Stomach (tissue), 19 donors: ENCODE measurements at places on chromosomes 1 and 21. TPM values are rescaled to one million over a fixed set of nuclear protein-coding genes. Genes with fewer than 3 reads are reported as not detected.

The GPR37L1 gene
- total RNA-seq: 2.0 TPM

The FRRS1 gene
- 4.9 TPM for total RNA-seq

DNA sequence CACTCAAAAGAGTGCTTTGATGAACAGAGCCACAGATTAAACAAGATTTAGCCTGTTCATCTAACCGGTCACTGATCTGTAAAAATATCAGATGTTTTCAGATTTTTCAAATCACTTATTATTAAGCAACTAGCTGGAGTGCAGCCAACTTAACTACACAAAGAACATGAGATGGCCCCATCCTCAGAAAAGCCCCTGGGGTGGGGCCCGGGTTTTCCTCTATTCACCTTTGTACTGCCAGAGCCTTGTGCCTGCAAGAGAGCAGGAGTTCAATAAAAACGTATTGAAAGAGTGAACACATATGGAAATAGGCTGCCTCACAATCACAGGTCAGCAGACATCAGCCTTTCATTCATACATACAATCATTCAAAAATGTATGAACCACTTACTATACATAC lies 516.1 kb downstream of the OMA1 start:
- H3K36me3 ChIP-seq: no peaks in the 10 kb centered on the region
- H3K27ac ChIP-seq: no peak overlapping the region
- H3K4me1 ChIP-seq: no peaks in the 10 kb centered on the region
- H3K4me3 ChIP-seq: no peak overlapping the region
- DNase-seq: no peak

The PLA2G2C gene
- 0.73 TPM for total RNA-seq

DNA sequence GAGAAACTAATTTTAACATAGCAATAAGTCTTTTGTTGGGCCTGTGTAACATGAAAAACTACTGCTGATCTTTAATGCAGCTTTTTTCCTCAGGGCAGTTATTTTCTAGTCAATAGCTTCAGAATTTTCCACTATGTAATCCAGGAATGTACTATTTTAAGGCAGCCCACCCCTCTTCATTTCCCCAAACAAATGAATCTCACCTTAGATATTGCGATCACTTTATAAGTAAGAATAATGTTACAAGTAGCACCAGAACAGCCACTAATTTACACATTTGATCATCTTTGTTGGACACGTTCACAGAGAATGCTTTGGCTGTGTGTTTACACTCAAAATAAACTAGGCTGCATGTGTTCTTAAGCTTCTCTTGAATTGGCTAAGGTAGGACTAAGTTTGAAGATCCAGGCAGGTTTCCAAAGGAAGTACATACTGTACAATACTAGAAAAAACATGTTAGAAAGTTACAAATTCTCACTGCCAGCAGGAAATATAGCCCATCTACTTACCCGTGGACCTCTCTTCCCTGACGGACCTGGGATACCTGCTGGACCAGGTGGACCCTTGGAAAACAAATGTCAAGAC lies 41.7 kb downstream of the COL24A1 start:
- H3K27me3 ChIP-seq: no peaks in the 10 kb centered on the region
- H3K27ac ChIP-seq: no peak overlapping the region
- DNase-seq: no peak
- H3K4me1 ChIP-seq: no peaks in the 10 kb centered on the region
- H3K4me3 ChIP-seq: no peak overlapping the region

DNA sequence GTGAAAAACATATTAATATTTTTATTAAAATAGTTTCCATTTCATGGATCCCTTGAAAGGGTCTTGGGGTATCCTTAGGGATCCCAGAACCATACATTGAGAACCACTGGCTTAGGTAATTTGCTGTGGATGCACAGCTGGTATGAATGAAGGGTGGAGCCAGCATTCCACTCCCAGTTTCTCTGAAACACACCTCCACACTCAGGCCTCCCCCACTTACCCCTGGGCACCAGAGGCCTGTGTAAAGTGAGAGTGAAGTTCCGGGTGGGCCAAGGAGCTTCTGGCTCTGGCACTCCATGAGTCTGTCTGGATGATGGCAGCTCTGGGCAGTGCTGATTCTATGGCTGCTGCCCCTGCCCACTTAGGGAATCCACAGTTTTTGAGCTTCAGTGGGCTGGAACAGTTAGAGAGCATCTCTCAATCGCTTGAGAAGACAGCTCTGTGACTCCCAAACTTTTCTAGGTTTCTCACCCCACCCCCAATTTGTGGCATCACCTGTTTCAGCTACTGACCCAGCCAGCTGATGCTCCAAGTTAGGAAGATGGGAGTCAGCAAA lies 57.8 kb upstream of the CD1D start:
- H3K27me3 ChIP-seq: no peaks in the 10 kb centered on the region
- no peak overlapping the region for H3K27ac ChIP-seq
- no peak for DNase-seq
- H3K36me3 ChIP-seq: no peaks in the 10 kb centered on the region
- no peak overlapping the region for H3K4me3 ChIP-seq

DNA sequence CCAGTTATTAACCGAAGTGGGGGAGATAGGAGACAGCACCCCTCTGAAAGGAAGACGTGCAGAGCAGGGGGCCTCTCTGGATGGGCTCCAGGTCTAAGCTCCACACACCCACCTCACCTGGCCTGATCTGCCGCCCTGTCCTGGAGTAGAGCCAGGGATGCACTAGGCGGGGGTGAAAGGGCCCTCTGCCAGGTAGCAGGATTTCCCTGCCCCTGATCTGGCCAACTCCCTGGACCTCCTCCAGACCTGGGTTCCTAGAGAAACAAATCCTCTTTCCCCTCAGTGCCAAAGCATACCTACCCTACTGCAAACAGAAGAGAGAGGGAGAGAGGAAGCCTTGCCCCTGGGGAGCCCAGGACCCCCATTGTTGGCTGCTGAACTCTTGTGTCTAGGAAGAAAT lies 2.0 kb downstream of the CRABP2 start:
- peaks cover 46% of the 10 kb centered on the region for H3K4me1 ChIP-seq
- no peak for DNase-seq
- H3K4me3 ChIP-seq: no peak overlapping the region

The ADCY10 gene
- total RNA-seq: not detected

The IFT25 gene
- total RNA-seq: 62.0 TPM

DNA sequence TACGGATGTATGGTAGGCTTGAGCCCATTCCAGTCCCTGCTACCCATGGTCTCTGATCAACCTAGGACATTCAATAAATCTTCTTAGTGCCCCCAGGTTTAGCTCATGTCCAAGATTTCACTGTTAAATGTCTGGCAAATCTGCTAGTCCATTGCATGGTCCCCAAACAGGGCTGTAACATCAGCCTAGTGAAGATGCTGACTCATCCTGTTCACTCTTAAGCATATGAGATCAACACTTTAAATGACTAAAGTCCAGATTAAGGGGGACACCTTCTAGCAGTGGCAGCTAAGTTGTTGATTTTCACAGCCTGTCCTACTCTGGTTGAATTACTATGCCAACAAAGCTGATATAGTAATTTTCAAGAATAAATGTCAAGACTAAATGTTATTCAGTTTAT lies 46.5 kb upstream of the NUF2 start:
- no peaks in the 10 kb centered on the region for H3K36me3 ChIP-seq
- H3K27me3 ChIP-seq: no peaks in the 10 kb centered on the region
- no peak for DNase-seq
- no peak overlapping the region for H3K4me3 ChIP-seq
- H3K27ac ChIP-seq: no peak overlapping the region

The C1orf115 gene
- total RNA-seq: 9.3 TPM

GRCh38 chr1:57874418-57874877 lies 450.6 kb upstream of the DAB1 start:
- DNase-seq: peak; percentile 39
- H3K36me3 ChIP-seq: no peaks in the 10 kb centered on the region
- no peaks in the 10 kb centered on the region for H3K4me1 ChIP-seq
- no peak overlapping the region for H3K4me3 ChIP-seq

The FYB2 gene
- total RNA-seq: 0.45 TPM

DNA sequence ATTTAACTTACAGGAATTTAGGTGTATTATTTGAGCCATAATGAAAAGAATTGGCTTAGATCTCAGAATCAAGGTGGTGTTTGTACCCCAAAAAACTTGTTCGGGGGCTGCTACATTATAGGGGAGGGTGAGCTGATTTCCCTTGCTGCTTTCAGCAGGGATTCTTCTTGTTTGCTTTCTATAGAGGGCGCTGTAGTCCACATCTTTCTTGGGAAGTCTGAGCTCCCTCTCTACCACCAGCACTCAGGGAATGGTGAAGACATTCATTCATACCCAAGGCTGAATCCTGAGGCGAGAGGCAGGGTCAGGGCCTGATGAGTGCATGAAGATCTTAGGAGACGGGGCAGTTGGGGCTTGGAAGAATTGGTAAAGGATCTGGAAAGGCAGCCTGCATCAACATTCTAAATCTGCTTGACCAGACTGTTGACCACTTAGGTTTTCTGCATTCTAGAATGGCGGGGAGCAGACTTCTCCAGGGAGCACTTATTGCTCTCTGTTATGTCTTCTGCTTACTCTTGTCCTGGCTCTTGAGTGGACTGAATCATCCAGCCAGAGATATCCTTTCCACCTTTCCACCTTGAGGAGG lies 18.9 kb downstream of the SPATA46 start:
- no peaks in the 10 kb centered on the region for H3K4me1 ChIP-seq
- no peaks in the 10 kb centered on the region for H3K27me3 ChIP-seq
- peaks cover 4% of the 10 kb centered on the region for H3K36me3 ChIP-seq
- no peak overlapping the region for H3K4me3 ChIP-seq

DNA sequence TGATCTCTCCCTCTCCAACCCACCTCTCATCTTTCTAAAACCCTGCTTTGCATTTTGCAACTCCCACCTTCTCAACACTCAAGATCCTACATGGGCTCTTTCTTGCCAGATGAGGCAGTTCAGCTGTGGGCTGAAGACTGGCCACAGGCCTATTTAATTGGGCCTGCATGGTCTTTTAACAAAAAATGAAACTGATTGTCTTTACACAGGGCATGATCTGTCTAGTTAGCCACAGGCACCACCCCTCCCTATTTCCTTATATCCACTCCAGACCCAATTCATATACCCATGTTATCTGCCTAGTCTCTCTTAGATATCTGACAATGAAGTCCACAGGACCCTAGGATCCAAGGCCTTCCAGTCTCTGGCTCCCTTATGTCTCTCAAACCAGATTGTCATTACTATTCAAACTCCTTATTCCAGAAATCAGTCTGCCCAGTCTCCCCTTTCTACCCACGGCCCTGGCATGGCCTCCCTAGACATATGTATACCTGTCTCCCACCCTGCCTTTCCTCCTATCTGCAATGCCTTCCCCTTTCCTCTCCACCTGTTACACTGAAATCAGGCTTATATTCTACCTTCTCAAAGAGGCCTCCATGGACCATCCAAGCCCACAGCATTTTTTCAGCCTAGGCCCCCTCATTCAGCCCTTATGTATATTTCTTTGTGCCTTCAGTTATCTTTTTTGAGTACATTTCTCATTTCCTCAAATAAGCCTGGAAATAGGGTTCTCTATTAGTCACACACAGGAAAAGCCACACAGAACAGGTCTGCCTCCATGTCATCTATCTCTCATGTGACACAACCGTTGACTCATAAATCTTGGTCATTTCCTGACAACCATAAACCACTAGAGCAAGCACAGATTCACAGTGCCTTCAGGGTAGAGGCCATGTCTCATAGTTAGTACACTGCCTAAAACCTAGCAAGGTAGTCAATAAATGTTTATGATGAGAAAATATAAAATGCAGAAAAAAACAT lies 39.0 kb downstream of the LPAR3 start:
- DNase-seq: peak; percentile 58
- no peak overlapping the region for H3K4me3 ChIP-seq
- H3K4me1 ChIP-seq: no peaks in the 10 kb centered on the region
- no peaks in the 10 kb centered on the region for H3K27me3 ChIP-seq
- no peaks in the 10 kb centered on the region for H3K36me3 ChIP-seq
- no peak overlapping the region for H3K27ac ChIP-seq

- peak; percentile 64 for DNase-seq
- H3K36me3 ChIP-seq: no peaks in the 10 kb centered on the region
- H3K27me3 ChIP-seq: no peaks in the 10 kb centered on the region
- no peaks in the 10 kb centered on the region for H3K4me1 ChIP-seq
- no peak overlapping the region for H3K4me3 ChIP-seq
These were observed 50.8 kb downstream of the CAPN9 start for GRCh38 chr1:230797942-230798365.
